Stimulated activated CD8-positive, alpha-beta memory T cell treated with anti-CD3 and anti-CD28 coated beads, Interleukin-7, amount 100 ng/mL, for 1 hour (primary cell): ENCODE measurements at places on chromosomes 12 and 14.
A peak's percentile ranks its signal among the peaks of the same experiment; 100 is the strongest.

- no peak for DNase-seq
Observed at GRCh38 chr12:3453990-3454680, 36.9 kb upstream of the PRMT8 start.

DNA sequence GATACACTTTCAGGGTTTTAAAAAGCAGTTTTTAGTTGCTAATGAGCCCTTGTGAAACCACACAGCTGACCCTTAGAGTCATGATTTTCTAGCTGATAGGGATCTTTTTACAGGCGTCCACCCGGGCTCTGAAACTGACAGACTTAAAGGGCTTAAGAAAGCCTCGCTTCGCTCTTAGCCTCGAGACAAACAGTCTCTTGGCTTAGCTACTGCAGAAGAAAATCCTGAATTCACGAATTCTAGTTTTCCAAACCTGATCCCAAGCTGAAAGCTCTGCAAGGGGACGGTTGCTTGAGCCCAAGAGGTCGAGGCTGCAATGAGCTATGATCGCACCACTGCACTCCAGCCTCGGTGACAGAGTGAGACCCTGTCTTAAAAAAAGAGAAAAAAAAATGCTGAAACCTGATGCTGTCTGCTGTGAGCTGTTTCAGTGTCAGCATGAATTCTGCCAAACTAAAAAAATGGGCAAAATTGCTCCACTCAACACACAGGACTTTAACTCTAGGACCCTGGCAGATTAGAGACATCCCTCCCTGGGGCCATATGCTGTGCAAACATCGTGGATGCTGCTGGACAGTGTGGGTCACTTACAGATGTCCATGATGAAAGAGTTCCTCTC lies 3.1 kb upstream of the HPD start:
- DNase-seq: no peak

DNA sequence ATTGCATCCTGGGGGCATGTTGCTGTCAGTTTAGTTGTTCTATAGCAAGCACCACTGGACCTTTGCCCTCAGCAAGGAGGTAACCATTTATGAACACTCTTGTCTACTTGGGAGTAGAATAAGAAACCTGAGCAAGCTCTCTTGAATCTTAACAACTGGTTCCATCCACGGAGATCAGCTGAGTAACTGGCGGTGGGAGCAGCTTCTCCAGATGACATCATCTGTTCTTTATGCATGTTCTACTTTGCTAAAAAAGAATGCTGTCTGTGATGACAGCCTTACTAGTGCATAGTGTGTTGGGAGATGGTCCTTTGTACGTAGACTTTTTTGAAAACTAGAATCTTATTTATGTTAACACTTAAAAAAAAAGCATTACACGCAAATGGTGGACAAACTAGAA lies 17.7 kb downstream of the SLC4A8 start:
- no peak for DNase-seq

GRCh38 chr14:103563844-103564505 lies 1.2 kb downstream of the COA8 start:
- DNase-seq: no peak

GRCh38 chr12:67046062-67046461 lies 223.1 kb upstream of the CAND1 start:
- no peak for DNase-seq

GRCh38 chr12:31929027-31929526 lies 30.1 kb upstream of the RESF1 start:
- DNase-seq: no peak

- DNase-seq: no peak
Observed at GRCh38 chr14:64337888-64338615, 43.9 kb upstream of the ESR2 start.

- no peak for DNase-seq
Observed at GRCh38 chr12:104147346-104147745, 9.3 kb upstream of the NFYB start.

DNA sequence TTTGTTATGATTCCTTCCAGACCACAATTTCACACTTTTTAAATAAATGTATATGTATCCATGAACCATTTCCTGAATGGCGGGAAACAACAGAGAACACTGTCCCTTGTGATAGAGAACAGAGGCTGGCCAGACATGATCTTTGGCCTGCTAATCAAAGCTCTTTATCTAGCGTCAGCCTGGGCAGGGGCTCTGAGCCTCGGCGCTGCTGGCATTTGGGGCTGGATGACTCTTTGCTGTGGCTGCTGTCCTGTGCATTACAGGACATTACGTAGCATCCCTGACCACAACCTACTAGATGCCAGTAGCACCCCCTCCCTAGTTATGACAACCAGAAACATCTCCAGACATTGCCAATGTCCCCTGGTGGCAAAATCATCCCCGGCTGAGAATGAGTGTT lies 77.7 kb downstream of the DNAH10 start:
- no peak for DNase-seq

DNA sequence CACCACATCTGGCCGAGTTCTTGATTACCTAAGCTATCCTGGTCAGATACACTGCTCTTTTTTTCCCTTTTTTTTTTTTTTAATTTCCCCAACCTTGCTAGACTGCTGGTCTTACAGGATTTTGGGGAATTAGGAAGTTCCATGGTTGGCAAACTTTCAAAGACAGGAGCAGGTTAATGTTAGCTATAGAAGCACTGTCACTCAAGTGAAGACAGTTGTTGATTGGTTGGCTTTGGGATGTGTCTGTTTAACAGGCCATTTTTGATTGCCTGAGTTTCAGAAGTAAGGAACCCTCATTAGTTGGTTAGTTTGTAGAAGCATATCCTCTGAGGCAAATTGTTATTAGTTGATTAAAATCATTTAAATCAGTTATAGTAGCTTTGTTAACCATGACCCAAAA lies 36.8 kb downstream of the RAP1B start:
- no peak for DNase-seq

DNA sequence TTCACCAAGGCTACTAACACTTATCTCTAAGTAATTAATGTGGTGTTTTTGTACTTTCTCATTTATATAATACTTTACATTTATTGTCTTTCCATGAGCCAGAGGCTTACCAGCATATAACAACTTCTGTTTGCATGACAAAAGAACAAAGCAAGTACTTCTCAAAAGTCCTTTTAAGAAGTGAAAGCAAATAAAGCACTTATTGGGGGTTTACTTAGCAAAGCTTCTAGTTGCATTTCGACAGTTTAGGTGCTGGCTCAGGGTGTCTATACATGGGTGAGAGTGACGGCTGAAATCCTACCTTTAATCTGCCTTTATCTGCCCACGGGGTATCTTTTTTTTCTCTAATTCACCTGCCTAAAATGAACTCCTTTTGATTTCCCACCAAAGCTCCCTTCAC lies 21.0 kb upstream of the DCN start:
- no peak for DNase-seq

GRCh38 chr14:86518298-86518697 lies 988.4 kb downstream of the FLRT2 start:
- DNase-seq: no peak

GRCh38 chr14:28758885-28759652 lies 7.5 kb upstream of the FOXG1 start:
- DNase-seq: no peak

DNA sequence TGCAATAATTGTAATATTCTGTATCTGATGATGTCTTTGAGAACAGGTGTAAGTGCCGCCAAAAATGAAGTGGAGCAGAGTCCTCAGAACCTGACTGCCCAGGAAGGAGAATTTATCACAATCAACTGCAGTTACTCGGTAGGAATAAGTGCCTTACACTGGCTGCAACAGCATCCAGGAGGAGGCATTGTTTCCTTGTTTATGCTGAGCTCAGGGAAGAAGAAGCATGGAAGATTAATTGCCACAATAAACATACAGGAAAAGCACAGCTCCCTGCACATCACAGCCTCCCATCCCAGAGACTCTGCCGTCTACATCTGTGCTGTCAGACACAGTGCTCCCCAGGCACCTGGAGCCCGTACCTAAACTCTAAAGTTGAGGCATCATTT lies 268.7 kb downstream of the DAD1 start:
- DNase-seq: no peak

- DNase-seq: no peak
Observed at GRCh38 chr14:79967453-79967852, 243.9 kb downstream of the DIO2 start.

DNA sequence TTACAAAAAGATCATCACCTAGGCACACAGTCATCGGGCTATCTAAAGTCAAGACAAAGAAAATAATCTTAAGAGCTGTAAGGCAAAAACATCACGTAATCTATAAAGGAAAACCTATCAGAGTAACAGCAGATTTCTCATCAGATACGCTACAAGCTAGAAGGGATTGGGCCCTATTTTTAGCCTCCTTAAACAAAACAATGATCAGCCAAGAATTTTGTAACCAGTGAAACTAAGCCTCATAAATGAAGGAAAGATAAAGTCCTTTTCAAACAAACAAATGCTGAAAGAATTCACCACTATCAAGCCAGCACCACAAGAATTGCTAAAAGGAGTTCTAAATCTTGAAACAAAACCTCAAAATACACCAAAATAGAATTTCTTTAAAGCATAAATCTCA lies 191.6 kb upstream of the BMP4 start:
- no peak for DNase-seq

- no peak for DNase-seq
Observed at GRCh38 chr12:127911291-127911690, 355.7 kb upstream of the TMEM132C start.

- no peak for DNase-seq
Observed at GRCh38 chr12:7021956-7022355, 3.7 kb upstream of the LPCAT3 start.

DNA sequence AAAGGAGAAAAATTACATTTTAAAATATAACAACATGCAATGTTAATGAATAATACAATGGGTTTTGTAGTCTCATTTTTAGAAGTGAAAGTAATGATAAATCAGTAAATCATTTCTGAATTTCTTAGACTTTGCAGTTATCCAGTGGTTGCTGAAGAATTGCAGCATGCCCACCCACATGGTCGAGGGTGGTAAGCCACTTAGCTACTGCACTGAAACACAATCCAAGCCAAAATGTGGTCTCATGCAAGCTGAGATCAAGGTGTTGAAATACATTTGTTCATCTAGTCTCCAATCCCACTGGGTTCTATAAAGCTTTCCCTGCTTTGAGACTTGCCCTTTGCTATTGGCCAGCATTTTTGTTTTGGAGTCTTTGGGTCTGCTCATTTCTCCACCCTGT lies 247.9 kb downstream of the NELL2 start:
- no peak for DNase-seq

DNA sequence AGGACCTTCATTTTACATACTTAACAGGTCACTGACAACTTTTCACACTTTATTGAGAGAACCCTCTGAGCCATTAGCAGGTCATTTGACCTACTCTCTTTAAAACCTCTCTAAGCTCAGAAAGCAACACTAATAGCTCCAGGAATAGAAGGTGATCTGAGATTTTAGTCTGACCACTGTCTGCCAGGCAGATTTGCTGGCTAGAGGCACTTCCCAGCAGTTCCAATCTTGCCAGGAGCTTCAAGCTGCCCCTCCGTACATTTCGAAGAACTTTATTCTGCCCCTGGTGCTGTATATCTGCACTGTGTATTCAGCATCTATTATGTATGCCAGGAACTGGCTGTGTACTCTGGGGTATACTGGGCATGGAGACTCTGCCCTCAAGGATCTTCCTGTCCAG lies 56.3 kb downstream of the GPHB5 start:
- no peak for DNase-seq

DNA sequence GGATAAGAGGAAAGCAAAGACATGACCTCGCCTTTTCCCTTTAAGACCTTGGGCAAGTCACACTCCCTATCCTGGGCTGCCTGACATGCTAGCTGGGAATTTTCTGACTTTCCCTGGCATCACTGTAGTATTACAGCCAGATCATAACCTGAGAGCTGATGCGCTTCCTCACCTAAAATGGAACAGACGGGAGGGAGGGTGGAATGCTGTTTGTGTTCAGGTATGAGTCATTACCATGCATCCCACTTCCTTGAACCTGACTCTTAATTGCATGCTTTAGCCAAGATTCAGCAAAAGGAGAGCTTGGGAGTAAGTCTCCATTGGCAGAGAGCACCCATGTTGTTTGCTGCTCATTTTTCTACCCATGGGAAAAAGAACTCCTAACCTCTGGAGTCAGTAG lies 156.5 kb downstream of the KCNK10 start:
- no peak for DNase-seq

- peak; percentile 73 for DNase-seq
Observed at GRCh38 chr12:120194534-120195395, at the start of gene GCN1. GCN1 (minus strand) TSS chr12:120194715; CDS start chr12:120194697, 18 bp downstream.

DNA sequence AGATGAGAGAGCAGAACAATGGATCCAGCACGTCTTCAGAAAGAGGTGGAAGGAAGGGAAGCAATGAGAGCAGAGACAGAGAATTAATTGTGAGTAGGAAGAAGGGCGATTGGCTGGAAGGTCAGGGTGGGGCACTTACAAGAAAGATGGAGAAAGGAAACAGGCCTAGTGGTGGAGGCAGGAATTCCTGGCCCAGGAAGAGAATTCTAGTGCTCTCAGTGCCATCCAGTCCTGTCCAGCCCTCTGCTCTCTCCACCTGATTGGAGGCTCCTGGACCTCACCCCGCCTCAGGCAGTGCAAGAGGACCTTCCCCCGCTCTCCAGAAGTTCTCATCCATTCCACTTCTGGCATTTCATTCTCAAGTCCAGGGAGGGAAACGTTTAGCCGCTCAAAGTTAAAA lies 43.0 kb downstream of the NGB start:
- DNase-seq: no peak
